Renal cortex interstitium (tissue), 15 donors: ENCODE measurements at places on chromosomes 7 and 10.

DNA sequence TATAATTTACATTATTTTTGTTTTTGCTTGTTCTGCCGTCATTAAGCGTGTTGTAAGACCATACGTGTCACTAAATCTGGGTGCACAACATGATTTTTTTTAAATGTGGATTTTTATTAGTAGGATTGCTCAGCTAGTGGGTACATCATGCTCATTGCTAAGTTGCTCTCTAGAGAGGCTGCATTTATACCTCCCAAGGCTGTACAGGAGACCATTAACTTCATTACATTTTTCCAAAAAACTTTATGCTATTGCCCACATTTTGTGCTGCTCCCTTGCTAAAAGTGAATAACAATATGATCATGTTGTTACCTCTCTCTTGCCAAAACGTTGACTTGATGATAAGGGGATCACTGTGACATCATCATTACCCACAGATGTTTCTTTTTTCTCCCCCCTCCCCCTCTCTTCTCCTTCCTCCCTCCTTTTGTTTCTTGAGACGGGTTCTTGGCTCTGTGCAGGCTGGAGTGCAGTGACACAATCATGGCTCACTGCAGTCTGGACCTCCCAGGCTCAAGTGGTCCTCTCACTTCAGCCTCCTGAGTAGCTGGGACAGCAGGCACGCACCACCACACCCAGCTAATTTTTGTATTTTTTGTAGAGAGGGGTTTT is 65.1 kb downstream of the BMPR1A start:
- no peak for DNase-seq

GRCh38 chr10:122310311-122311050 is 39.4 kb downstream of the BTBD16 start:
- no peak for DNase-seq

- no peak for DNase-seq
Observed at GRCh38 chr7:113763226-113763625, 155.6 kb downstream of the PPP1R3A start.

DNA sequence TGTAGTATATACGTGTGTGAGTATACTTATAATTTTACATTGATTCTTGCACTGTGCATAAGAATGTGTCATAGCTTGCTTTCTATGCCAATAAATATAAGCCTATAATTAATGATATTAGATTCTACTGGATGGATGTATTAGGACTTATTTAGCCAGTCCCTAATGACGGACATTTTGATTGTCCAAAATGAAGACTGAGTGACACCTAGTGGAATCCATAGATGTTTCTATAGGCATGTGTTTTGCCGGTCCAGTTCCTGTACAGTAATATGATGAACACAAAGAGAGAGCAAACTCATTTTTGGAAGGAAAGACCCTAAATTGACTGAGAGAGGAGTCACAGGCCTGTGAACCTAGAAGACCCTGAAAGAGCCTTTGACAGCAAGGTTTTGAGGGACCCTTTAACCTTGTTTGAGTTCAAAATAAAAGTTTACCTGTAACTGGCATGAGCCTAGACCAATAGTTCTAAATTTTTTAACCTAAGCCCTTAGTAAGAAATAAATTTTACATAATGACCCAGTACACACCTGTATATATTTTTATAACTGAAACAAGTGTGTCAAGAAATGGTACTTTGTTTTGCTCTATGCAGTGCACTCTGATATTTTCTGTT is 42.4 kb upstream of the AGBL3 start:
- DNase-seq, result no peak

DNA sequence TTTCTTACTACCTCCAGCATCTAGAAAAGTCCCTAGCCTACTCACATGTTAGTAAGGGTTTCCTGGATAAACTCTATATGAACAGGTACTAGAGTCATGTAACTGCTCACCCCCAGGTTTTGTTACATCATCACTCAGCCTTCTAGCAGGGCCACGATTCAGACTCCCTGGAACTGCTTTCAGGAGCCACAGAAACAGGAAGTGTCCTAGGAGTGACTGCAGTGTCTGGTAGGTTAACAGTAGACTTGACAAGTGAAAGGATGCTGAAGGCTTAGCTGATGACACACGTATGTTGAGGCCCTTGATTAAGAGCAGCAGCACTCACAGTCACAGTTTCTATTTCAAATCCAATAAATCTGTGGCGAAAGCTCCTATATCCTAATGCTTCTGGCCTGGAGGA is 101.2 kb downstream of the DNMBP start:
- DNase-seq, result no peak

- no peak for DNase-seq
Observed at GRCh38 chr7:26376175-26376917, 84.7 kb downstream of the SNX10 start.

DNA sequence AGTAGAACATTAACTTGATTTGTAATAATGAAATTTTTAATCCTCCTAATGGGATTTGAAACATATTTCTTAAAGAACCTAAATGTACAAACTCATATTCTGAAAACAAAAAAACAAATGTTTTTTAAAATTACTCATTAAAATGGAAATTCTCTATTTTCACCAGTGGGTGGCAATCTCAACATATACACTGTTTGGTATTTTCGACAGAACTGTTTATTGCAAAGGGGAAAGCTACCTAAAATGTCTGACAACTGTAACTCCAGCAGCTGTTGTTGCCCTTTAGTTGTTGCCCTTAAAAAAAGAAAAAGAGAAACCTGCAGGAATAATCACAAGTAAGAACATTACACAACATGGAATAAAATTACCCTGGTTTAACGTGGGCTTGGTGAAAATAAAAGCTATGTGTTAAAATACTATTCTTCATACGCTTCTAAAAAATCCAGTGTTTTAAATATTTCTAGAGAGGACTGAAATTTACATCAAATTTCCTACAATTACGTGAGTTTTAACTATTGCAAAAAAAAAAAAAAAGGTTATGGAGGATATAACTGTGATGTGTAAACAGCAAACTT is 54.5 kb downstream of the COL1A2 start:
- peak; percentile 29 for DNase-seq

GRCh38 chr7:82701949-82702348 is 258.4 kb upstream of the CACNA2D1 start:
- DNase-seq, result no peak

DNA sequence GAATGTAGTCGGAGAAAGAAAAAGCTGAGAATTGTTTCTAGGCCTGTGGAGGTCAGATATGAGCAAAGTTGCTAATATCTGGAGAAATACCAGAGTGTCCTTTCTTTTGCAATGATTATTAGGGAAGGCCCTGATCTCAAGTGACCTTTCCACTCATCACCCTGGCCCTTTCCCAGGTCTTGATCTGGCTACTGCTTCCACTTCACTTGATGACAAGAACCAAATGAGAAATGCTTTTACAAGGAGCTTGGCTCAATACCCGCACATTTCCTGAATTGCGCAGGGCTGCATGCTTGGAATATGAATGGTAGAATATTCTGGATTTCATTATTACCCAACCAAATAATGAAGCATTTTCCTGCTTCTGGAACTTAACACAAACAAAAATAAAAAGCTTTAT is 104.6 kb downstream of the ITGB8 start:
- no peak for DNase-seq

GRCh38 chr7:147999962-148000361 is 590.6 kb upstream of the C7orf33 start:
- DNase-seq, result no peak

DNA sequence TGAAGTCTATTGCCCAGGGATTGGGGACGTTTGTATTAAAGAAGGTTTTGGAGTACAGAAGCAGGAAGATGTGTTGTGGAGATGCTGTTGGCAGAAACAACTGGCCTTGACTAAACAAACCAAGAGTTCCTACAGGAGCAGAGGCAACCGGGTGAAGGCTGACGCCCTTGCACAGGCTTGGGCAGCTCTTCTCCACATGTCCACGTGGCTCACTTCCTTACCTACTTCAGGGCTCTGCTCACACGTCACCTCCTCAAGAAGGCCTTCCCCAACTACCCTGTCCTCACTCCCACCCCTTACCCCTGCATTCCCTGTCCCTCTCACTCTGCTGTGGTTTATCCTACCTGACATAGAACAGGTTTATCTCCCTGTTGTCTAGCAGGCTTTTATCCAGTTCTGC is 59.9 kb upstream of the JAZF1 start:
- DNase-seq, result no peak

DNA sequence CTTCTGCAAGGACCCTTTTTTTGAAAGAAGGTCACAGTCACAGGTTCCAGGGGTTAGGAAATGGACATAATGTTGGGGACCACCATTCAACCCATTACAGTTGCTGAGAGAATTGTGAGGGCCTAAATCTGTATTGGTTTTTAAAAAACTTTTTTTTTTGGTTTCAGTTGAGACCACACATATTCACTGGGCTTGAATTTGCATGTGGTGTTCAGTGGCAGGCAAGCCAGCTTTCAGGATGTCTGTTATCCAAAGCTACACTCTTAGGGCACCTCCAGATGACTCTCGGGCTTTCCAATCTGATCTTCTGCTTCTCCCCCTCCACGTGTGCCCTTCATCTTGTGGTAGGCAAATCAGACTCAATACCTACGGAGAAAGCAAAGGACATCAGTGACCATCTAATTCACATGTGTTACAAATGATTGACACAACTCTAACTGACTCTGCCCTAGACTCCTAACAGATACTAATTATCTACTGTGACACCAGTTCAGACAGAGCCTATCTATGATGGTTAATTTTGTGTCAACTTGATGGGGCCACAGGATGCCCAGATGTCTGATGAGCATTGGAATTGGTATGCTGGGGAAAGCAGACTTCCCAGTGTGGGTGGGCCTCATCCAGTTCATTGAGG is 93.3 kb upstream of the ELMO1 start:
- no peak for DNase-seq

DNA sequence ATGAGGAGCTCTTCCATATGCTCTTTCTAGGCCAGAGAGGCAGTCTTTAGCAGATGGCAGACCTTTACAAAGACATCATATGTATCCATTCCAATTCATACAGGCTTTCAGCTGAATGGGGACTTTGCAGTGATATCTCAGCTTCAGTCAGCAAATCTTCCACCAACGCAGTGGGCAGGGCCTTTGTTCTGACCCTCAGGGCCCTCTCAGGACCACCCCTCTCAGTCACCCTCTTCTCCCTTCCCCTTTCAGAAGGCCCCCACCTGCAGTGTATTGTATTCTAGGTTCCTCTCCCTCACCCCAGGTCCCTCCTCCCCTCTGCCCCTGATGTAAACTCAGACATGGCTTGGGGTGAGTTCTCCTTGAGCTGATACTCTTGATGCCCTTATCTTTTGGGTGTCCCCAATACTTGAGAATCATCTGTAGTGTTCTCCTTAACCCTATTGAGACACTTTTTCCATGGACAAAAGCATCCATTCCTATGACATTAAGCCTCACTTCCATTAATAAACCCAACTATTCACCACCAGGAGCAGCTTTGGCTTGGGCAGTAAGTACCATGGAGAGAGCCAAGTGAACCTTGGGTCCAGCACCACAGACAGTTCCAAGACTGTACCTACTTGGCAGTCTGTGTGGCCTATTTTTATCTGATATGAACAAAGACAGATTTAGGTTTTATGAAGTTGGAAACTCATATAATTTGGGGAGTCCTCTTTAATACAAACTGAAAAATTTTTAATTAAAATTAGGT is 62.7 kb downstream of the ADCYAP1R1 start:
- DNase-seq, result peak; percentile 28

DNA sequence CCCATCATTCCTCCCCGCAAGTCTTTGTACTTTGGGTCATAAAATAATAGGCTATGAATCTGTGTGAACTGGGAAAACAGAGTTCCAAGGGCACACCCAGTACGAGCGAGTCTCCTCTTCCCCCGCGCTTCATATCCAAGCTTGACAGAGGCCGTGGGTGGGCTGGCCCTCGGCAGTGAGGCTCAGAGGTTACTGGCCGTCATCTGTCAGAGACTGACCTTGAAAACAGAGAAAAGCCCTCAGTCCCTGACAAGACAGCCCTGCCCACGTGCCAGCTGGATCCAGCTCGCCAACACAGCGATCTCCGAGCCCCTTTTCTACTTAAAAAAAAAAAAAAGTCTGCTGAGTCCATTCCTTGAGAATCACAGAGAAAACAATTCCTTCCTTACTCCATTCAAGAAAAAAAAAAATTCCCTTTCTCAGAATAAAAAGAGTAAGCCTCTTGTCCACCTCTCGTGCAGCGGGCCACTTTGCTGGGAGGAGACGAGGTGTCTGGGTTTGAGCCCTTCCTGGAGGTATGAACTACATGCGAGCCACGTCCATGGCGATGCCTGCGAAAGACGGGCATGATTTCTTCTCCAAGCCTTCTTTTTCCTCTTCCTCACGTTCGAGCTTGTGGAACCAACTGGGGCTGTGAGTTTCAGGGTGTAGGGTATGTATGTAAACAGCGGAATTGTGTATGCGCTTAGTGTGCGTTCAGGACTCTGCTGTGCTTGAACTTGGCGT is 744 bp upstream of the BICC1 start:
- DNase-seq, result no peak

GRCh38 chr10:90062786-90063185 is 361.4 kb downstream of the KIF20B start:
- no peak for DNase-seq

DNA sequence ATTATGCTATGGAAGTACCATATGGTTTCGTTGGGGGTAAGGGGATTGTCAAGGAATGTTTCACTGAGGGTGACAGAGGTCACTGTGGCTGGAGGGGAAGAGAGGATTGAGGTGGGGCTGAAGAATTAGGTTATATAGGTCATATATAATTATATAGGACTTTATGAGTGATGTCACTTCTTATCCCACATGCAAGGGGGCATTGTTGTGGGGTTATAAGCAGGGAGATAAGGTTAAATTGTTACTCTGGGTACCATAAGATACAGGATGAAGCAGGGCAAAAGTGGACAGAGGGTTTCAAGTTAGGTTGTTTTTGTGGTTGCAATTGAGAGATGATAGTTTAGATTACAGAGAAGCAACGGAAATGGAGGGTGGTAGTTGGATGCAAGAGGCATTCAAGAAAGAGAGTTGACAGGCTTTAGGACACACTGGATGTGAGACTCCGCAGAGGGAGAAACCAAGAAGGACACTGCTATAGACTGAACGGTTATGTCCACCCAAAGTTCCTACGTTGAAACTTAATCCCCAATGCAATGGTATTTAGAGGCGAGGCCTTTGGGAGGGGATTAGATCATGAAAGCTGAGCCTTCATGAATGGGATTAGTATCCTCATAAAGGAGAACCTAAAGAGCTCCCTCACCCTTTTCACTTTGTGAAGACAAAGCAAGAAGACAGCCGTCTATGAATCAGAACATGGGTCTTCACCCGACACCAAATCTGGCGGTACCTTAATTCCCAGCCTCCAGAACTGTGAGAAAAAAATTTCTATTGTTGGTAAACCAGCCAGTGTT is 7.0 kb upstream of the PRR15 start:
- DNase-seq, result no peak

- no peak for DNase-seq
Observed at GRCh38 chr10:12531305-12532220, 182.2 kb downstream of the CAMK1D start.

GRCh38 chr10:112815269-112816032 is 134.6 kb upstream of the TCF7L2 start:
- DNase-seq, result no peak

GRCh38 chr10:6119423-6119822 is 30.6 kb downstream of the RBM17 start:
- no peak for DNase-seq
